CD4-positive, alpha-beta T cell treated with Interleukin-17A for 1 hour (primary cell): ENCODE measurements at places on chromosomes 12 and 14.

DNA sequence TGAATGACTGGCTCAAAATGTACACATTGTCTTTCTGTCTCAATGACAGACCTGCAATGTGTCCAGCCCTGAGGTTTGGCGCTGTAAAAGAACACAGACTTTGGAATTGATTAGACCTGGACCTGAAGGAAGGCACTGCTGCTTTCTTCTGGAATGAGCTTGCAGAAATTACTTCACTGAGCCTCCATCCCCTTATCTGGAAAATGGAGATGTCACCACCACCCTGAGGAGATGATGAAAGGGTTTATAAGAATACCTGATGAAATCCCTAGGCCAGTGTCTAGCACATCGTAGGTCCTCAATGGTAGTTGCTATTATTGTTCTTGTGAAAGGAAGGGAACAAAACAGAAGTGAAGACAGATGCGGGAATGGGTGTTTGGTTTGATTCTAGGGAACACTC is 9.7 kb upstream of the WSB2 start:
- no peak for DNase-seq

DNA sequence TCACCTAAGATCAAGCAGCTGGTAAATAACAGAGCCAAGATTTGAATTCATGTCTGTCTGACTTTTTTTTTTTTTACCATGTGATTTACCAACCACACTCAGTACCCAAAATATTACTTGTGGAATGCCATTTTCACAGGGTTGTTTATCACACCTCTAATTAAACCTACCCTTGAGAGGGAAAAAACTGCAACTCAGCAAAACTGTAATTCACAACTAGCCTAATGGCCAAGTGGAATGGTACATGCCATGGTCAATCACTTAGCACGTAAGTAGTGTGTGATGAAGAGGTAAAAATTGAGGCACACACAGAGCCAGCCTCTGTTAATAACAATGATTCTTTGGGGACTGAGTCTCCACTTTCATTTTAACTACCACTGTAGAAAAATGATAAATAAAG is 412.9 kb upstream of the GARIN6 start:
- no peak for DNase-seq

GRCh38 chr14:48943913-48944312 is 642.3 kb downstream of the RPS29 start:
- DNase-seq = no peak

GRCh38 chr14:65156568-65157366 is 54.5 kb upstream of the MAX start:
- no peak for DNase-seq

- no peak for DNase-seq
Measured at GRCh38 chr12:97275256-97275655, 187.3 kb upstream of the RMST start.

DNA sequence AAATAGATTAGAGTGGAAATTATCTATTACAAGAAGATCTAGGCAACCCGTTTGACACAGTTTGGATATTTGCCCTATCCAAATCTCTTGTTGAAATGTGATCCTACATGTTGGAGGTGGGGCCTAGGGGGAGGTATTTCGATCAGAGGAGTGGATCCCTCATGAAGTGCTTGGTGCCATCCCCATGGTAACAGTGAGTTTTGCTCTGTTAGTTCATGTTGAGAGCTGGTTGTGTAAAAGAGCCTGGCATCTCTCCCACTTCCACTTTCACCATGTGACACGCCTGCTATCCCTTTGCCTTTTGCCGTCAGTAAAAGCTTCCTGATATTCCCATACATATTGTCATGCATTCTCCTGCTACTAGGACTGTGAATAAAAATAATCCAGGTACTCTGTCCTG is 66.4 kb upstream of the FLRT2 start:
- DNase-seq = no peak

GRCh38 chr12:13769273-13769672 is 212.1 kb downstream of the GRIN2B start:
- no peak for DNase-seq

DNA sequence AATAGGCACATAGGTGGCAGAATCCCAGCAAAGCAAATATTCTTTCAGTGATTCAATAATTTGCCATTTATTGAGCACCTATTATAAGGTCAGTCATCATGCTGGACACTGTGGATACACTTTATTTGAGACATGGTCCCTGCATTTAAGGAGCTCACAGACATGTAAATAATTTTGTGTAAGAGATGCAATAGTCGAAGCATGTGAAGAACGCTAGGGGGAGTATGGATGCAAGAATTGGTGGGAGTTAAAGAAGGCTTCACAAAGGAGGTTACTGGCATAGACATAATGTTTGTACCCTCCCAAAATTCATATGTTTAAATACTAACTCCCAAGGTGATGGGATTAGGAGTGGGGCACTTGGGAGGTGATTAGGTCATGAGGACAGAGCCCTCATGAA is 260.6 kb upstream of the GARIN6 start:
- DNase-seq = no peak

- DNase-seq = no peak
Measured at GRCh38 chr12:49059045-49059298, 1.6 kb downstream of the KMT2D start.

DNA sequence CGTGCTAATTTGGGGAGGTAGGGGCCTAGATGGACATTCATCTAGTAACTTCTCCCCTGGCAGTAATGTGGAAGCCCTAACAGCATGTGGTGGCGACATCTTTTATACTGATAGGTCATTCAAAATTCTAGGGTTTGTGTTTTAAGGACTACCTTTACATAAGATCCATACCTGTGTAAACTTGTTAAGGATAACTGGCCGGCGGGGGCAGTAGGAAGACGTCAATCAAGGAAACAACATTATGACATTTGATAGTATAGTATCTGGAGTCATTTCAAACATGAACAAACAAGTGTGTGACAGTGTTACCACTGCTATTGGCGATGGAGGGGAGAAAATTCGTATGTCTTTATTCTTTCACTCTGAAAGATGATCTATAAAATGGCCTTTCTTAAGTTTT is 120.0 kb downstream of the TTLL5 start:
- no peak for DNase-seq

- DNase-seq = peak; percentile 51
Measured at GRCh38 chr12:6444704-6445688, at the start of gene CD27. Gene CD27 (plus strand): TSS chr12:6444955. CDS start chr12:6445096, 141 bp downstream.

DNA sequence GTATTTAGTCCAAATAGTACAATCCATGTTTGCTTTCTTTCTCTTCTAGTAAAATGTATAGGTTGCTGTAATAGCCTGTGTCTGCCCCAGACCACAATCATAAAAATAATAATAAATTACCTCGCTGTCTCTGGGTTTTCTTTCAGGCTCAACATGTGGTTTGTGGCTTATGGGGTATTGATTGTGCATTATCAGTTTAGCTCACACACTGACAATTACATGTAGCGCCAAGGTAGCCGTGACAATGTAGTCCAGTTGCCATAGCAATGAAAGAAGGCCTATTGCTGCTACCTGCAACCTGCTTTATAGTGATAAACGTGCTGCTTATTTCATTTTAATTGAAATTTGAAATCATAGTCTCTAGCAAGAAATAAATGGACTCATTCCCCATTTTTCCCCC is 1009.8 kb downstream of the NRXN3 start:
- no peak for DNase-seq

DNA sequence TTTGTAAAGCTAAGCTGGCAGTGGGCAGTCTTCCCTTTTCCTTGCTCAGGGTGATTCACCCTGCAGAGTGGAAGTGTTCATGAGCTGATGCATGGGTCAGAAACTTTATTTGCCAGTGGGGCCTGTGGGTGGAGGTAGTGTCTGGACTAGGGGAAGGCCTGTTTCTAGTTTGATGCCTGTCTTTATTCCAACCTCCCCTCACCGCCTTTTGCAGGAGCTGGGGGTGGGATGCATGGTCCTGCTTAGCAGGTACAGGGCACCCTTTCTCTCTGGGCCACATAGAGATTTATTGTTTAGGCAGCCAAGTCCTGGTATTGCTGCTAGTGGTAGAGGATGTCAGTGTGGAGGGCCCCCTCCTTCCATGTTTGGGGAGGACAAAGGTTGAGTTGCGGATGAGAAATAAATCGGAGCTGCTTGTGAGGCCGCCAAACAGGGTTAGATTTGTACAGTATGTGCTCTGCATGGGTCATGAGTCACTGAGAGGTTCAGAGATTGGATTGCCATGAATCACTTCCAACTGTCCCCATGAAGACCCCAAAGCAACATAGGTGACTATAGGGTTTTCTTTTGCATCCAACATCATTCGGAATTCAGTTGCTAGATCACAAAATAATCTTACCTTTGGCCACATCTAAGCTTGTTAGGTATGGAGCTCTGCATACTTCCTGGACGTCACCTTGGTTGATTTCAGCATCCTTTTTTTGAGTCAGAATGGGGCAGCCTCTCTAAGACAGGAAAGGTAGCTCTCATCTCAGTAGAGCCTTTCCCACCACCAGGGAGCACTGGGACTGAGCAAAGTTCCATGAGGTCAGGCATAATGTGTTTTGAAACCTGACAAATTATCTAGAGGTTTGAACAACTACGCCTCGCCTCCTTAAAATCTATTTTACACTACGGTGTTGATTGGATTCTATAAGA is 8.8 kb downstream of the SMOC1 start:
- no peak for DNase-seq

- no peak for DNase-seq
Measured at GRCh38 chr14:26597589-26598080, at the start of gene NOVA1. Gene NOVA1 (minus strand): TSS chr14:26598033. CDS start chr14:26597436, 597 bp downstream.

GRCh38 chr14:93997082-93997481 is at the start of gene CCDC197:
Gene CCDC197 (plus strand): TSS chr14:93997301. CDS start chr14:93998132, 831 bp downstream.
- DNase-seq = no peak

DNA sequence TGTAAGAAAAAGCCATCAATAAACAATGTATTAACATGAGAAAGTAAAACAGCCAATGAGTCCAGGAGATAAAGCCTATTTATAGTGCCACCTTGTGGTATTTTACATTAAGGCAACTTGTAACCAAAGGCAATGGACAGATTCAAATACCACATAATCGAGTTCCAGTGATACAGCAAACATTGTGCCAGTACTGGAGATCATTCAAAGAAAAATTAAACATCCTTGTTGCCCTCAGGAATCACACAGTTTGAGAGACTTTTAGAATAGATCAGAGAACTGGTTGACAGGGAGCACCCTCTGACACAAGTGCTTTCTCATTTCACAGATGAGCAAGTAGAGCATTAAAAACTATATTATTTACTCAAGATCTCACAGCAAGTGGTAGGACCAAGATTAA is 98.1 kb downstream of the DDHD1 start:
- peak; percentile 62 for DNase-seq

- no peak for DNase-seq
Measured at GRCh38 chr14:100617410-100618317, 30.4 kb upstream of the BEGAIN start.

- DNase-seq = no peak
Measured at GRCh38 chr14:55807881-55808379, 227.9 kb downstream of the KTN1 start.

DNA sequence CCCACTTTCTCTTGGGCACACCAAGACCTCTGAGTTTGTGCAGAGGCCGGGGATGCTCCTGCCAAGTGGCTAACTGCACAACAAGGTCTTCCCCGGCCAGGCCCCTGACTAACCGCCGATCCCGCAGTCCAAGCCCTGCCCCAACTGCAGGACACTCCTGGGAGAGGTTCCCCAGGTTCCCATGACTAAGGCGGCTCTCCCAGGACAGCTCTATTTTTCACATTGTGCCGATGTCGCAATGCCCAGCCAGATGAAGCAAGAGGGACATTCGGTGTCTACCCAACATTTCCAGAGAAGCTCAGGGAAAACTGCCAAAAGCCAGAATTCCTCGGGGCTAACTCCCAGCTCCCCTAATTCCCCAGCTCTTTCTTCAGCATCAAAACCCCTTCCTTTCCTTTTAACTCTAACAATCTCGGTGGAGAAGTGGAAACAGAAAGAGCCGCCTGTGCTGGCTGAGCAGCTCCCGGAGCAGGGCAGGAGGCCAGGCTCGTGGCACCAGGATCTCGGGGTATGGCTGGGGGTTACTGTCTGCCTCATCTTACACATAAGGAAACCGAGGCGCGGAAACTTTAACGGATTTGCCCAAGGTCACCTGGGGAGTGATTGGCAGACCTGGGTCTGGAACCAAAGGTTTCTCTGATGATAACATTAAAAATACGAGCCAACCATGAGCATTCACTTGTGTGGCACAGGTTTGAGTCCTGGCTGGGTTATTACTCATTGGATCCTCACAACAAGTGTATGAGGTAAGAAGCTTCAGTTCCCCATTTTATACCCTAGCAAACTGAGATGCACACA is 318.2 kb downstream of the BCL11B start:
- DNase-seq = no peak

DNA sequence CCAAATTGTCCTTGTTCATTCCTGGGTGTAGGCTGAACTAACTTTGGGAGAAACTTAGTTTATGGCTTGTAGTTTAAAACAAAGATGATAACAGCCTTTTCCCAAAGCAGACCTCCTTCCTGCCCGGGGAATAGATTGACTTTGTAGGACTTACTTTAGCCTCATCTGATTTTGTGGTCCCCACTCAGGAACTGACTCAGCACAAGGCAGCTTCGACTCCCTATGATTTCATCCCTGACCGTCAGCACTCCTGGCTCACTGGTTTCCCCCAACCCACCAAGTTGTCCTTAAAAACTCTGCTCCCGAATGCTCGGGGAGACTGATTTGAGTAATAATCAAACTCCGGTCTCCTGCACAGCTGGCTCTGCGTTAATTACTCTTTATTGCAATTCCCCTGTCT is 40.1 kb upstream of the DDHD1 start:
- no peak for DNase-seq

- no peak for DNase-seq
Measured at GRCh38 chr12:105600911-105601545, 270.5 kb downstream of the C12orf75 start.

GRCh38 chr14:91975763-91976162 is 28.3 kb upstream of the FBLN5 start:
- no peak for DNase-seq

DNA sequence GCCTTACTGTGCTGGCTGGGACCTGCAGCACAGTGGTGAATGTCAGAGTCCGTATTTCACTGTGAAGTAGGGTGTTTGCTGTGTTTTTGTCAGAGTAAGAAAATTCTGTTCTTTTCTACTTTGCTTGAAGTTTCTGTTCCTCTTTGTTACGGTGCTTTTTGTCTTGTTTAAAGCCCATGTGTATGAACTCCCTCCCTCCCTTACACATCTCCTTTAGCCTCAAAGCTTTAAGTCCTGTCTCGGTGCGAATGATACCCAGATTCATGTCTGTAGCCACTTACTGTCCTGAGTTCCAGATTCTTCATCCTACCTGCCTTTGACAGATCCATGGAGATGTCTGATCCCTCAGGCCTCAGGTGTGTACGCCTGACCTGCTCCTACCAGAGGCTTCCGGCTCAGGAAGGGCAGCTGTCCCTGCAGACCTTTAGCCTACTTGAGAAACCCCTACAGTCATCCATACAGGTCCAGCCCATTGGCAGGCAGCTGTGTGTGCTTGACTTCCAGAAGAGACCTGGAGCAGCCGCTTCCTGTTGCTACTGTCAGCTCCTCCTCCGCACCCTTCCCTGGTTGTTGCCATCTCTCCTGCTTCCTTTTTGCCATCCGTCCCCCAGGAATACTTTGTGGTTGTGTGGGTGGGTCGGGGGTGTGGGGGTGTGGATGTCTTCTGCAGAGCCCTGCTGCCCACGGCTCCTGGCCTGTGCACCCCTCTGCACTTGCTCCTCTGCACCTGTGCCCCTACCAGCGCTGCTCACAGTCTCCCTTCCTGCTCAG is 72.9 kb downstream of the DDX51 start:
- no peak for DNase-seq

- peak; percentile 11 for DNase-seq
Measured at GRCh38 chr14:94394581-94395207, 6.3 kb upstream of the SERPINA1 start.
